ENCODE measurements at places on chromosomes 3 and 15. TPM values are rescaled to one million over a fixed set of nuclear protein-coding genes. Genes with fewer than 3 reads are reported as not detected.
A peak's percentile ranks its signal among the peaks of the same experiment; 100 is the strongest.

The TM6SF1 gene
- total RNA-seq: not detected

The CACNA2D2 gene
- total RNA-seq: 9.5 TPM

The SLC28A1 gene
- not detected for total RNA-seq

The BDH1 gene
- 14.1 TPM for total RNA-seq

The SUSD5 gene
- 3.1 TPM for total RNA-seq

The LEKR1 gene
- 1.9 TPM for total RNA-seq

The DNASE1L3 gene
- total RNA-seq: not detected

The ROPN1 gene
- not detected for total RNA-seq

The CBLB gene
- 61.2 TPM for total RNA-seq

The ZNF80 gene
- not detected for total RNA-seq

DNA sequence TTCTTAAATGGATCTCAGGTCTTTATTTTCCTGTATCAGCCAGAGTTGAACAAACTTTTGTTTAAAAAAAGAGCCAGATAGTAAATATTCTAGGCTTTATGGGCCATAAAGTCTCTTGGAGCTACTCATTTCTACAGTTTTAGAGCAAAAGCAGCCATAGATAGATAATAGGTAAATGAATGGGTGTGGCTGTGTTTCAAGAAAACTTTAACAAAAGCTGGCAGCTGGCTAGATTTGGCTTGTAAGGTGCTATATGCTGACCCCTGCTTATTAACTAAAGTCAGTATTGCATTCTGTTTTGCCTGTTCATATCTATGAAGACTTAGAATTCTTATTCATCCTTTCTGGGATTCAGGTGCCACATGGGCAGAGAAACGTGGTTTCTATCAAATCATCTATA lies 29.0 kb downstream of the MFN1 start:
- H3K4me1 ChIP-seq: no peaks in the 10 kb centered on the region
- no peak for DNase-seq
- H3K4me3 ChIP-seq: no peak overlapping the region
- H3K36me3 ChIP-seq: no peaks in the 10 kb centered on the region
- H3K27ac ChIP-seq: no peak overlapping the region

GRCh38 chr3:5332270-5332956 lies 144.9 kb downstream of the EDEM1 start:
- no peaks in the 10 kb centered on the region for H3K36me3 ChIP-seq
- no peak for DNase-seq
- no peaks in the 10 kb centered on the region for H3K27me3 ChIP-seq
- H3K4me3 ChIP-seq: no peak overlapping the region
- peaks cover 5% of the 10 kb centered on the region for H3K4me1 ChIP-seq

- no peak overlapping the region for H3K4me3 ChIP-seq
- H3K27ac ChIP-seq: no peak overlapping the region
- no peaks in the 10 kb centered on the region for H3K36me3 ChIP-seq
- no peak for DNase-seq
- H3K27me3 ChIP-seq: no peaks in the 10 kb centered on the region
Observed at GRCh38 chr15:92168066-92168683, 225.5 kb upstream of the ST8SIA2 start.

DNA sequence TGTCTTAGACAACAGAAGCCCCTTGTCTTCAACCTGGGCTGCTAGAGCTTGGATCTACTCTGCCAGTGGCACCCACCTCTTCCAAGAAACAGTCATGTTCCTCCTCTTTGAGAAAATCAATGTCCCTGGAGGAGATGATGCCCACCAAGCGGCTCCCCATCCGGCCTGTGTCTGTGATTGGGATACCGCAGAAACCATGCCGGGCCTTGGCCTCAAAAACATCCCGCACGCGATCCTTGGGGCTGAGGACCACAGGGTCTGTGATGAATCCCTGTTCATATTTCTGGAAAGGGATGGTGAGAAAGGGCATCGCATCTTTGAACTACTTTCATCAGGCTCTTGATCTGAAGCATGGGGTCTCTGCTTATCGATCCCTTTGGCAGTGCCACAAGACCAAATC lies 1.6 kb downstream of the IMPDH2 start:
- H3K4me3 ChIP-seq: no peak overlapping the region
- H3K4me1 ChIP-seq: peaks cover 18% of the 10 kb centered on the region
- H3K27me3 ChIP-seq: no peaks in the 10 kb centered on the region
- no peak for DNase-seq
- H3K27ac ChIP-seq: no peak overlapping the region

DNA sequence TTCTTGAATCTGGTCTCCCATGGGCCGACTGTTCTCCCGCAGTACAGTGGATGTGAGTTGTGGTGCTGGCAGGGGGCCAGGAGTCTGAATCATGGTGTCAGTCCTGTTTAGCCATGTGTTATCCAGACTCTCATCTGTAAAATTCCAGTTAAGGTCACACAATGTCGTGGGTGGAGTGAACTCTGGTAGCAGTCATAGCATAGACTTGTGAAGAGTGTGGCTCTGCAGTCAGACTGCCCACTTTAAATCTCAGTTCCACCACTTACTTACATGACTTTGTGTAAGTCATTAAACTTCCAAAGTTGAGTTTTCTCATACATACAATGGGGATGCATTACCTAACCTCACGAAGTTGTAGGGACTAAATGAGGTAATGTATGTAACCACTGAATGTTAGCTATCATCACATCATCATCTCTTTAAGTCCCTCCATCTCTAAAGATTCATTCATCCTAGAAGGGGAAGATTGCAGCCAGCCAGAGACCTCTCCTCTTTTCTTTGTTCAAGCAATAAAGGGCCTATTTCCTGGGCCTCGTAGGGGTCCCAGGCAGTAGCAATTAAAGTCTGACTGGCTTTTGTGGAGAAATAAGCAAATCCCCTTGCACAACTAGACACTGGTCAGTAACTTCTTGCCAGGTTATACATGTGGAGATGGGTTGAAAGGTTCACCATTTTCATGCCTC lies 93.9 kb downstream of the PCCB start:
- peak; percentile 29 for DNase-seq
- H3K4me1 ChIP-seq: peaks cover 7% of the 10 kb centered on the region
- no peaks in the 10 kb centered on the region for H3K36me3 ChIP-seq
- no peak overlapping the region for H3K4me3 ChIP-seq
- H3K27me3 ChIP-seq: no peaks in the 10 kb centered on the region
- peak overlapping the region; percentile 9 for H3K27ac ChIP-seq

- no peak for DNase-seq
- no peak overlapping the region for H3K4me3 ChIP-seq
- H3K36me3 ChIP-seq: peaks cover 9% of the 10 kb centered on the region
- H3K27ac ChIP-seq: peak overlapping the region; percentile 7
- H3K27me3 ChIP-seq: no peaks in the 10 kb centered on the region
Observed at GRCh38 chr3:138271189-138271794, 58.4 kb downstream of the NME9 start.

- peaks cover 8% of the 10 kb centered on the region for H3K4me1 ChIP-seq
- H3K27ac ChIP-seq: no peak overlapping the region
Observed at GRCh38 chr3:147669077-147669476, 259.9 kb downstream of the ZIC1 start.

GRCh38 chr3:134600685-134601463 lies 49.9 kb downstream of the KY start:
- peak; percentile 92 for DNase-seq
- peak overlapping the region; percentile 37 for H3K4me3 ChIP-seq
- H3K36me3 ChIP-seq: no peaks in the 10 kb centered on the region

- H3K27ac ChIP-seq: no peak overlapping the region
- H3K4me1 ChIP-seq: no peaks in the 10 kb centered on the region
- no peaks in the 10 kb centered on the region for H3K36me3 ChIP-seq
- no peak overlapping the region for H3K4me3 ChIP-seq
- no peak for DNase-seq
- no peaks in the 10 kb centered on the region for H3K27me3 ChIP-seq
Observed at GRCh38 chr3:54223063-54223462, 100.7 kb downstream of the CACNA2D3 start.

DNA sequence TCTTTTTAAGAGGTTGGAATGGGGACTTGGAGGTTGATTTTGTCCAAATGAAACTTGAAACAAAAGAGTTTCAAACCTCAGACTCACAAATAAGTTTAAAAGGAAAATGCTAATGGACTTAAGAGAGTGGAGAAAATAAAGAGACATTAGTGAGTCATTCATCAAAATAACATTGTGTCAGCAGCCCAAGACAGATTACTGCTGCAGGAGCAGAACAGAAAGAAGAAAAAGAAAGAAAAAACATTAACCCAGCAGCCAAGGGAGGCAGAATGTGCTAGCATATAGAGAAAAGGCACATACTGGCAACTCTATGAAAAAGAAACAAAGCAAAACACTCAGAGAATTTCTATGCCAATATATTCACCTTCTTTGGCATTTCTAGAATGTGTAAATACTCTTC lies 42.6 kb downstream of the ADAMTS9 start:
- H3K27ac ChIP-seq: no peak overlapping the region
- H3K4me3 ChIP-seq: no peak overlapping the region
- peaks cover 14% of the 10 kb centered on the region for H3K36me3 ChIP-seq
- no peaks in the 10 kb centered on the region for H3K27me3 ChIP-seq
- peaks cover 48% of the 10 kb centered on the region for H3K4me1 ChIP-seq
- no peak for DNase-seq

DNA sequence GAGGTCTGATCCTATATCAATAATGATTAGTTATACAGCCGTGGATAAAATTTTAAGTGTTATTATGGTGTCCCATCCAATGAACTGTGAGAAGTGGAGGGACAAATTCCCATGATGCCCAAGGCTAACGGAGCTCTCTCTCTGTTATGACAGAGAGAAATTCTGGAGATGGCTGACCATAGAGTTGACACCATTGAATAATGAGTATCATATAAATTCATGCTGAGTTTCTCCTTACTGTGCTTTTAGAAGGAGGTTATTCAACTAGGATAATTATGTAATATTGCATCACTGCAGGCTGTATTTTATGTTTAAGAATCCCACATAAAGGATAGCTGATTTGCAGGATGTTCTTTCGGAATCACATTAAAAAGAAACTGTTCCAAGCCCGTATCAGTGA lies 82.9 kb downstream of the PYDC2 start:
- H3K36me3 ChIP-seq: no peaks in the 10 kb centered on the region
- DNase-seq: no peak
- no peaks in the 10 kb centered on the region for H3K27me3 ChIP-seq
- no peak overlapping the region for H3K27ac ChIP-seq
- H3K4me3 ChIP-seq: no peak overlapping the region

DNA sequence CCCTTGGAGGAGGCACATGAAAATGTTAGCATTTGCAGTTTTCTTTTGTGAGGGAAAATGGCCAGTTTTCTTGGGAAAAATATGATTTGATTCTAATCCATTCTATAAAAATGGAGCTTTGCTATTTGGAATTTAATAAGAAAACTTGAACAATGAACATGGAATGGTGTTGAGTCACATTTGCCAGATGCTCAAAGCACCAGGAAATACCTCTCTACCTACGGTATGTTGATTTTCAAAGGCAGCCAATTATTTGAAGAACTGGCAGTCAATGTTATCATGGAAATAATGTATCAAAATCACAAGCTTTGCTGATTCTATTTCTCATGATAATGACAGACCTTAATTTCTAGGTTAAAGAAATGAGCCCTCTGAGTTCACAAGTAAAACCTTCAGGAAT lies 14.9 kb downstream of the NME9 start:
- H3K4me3 ChIP-seq: no peak overlapping the region
- no peaks in the 10 kb centered on the region for H3K4me1 ChIP-seq
- no peaks in the 10 kb centered on the region for H3K27me3 ChIP-seq
- H3K36me3 ChIP-seq: no peaks in the 10 kb centered on the region
- no peak for DNase-seq
- H3K27ac ChIP-seq: no peak overlapping the region

DNA sequence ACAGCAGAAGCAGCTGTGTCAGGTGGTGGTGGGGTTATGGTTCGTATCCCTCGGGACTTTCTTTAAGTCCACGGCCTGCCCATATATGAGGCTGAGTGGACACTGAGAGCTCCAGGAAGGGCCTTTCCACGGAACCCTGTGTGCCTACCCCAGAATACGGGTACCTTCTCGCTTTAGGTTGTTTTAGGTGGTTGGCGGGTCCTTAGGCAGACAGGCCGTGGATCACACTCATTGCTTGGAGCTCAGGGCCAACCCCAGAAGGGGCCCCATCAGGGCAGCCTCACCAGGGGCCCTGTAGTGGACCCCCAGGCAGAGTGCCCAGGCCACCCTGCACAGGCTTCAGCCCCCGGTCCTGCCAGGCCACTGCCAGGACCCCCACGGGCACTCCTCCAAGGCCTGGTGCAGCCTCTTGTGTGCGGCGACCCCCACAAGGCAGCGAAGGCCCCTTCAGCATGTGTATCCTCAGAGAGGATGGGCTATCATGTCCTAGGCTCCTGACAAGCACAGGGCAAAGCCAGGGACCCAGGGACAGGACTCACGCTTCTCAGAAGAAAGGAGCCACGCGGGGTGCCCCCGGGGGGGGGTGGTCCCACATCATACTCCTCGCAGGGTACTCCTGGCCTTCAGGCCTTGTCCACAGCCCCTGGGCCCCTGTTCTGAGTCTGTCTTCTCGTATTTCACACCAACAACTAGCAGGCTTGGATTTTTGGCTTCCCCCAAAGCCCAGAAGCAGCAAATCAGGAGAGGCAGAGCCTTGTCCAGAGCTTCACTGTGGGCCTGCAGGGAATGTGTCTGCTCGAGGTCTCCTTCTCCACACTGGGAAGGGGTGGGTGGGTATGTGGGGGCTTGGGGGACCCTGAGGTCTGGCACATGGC lies 93.4 kb downstream of the LRRK1 start:
- no peak overlapping the region for H3K27ac ChIP-seq
- H3K36me3 ChIP-seq: no peaks in the 10 kb centered on the region
- DNase-seq: no peak
- peaks cover 7% of the 10 kb centered on the region for H3K27me3 ChIP-seq
- no peak overlapping the region for H3K4me3 ChIP-seq

DNA sequence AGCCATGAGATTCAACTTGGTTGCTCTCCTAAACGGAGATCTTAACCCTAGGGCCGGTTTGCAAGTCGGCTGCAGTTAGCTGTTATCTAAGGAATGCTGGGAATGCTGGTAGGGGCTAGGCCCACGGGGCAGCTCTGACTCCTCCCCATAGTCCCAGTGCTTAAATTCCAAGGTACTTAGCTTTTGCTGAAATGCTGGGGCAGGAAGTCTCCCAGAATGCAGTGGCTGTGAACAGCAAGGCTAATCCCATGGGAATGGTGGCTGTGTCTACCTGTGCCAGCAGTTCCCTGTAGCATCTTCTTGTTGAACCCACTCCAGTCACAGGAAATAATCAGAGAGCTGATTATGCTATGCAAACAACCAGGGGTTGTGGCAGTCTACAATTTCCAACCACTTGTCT lies 102.5 kb upstream of the TJP1 start:
- DNase-seq: peak; percentile 88
- no peaks in the 10 kb centered on the region for H3K36me3 ChIP-seq
- no peaks in the 10 kb centered on the region for H3K27me3 ChIP-seq
- H3K27ac ChIP-seq: no peak overlapping the region
- peaks cover 9% of the 10 kb centered on the region for H3K4me1 ChIP-seq
- no peak overlapping the region for H3K4me3 ChIP-seq

DNA sequence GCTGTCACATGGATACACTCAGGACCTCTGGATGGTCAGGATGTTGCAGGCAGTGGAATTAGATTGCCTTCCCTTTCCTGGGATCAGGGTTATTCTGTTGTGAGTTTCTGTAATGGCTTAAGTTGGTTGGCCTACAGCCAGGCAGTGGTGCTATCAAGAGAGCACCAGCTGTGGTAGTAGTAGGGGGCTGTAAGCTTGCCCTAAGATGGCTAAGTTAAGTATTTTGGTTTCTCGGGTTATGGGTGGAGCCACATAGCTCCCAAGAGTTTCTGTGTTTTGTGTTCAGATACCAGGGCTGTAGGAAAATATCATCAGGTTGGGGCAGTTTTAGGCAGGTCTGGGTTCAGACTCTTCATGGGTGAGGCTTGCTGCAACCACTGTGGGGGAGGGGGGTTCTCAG lies 59.6 kb downstream of the LEKR1 start:
- no peaks in the 10 kb centered on the region for H3K36me3 ChIP-seq
- DNase-seq: no peak
- no peak overlapping the region for H3K27ac ChIP-seq
- no peak overlapping the region for H3K4me3 ChIP-seq

All from neural progenitor cell (in vitro differentiated cells).